ENCODE measurements at places on chromosomes 2 and 18. TPM values are rescaled to one million over a fixed set of nuclear protein-coding genes. Genes with fewer than 3 reads are reported as not detected.

ANKRD30BL gene
- not detected for total RNA-seq

KCNG2 gene
- not detected for total RNA-seq

CHST9 gene
- 4.5 TPM for total RNA-seq

ICA1L gene
- total RNA-seq = 3.3 TPM

SLC11A1 gene
- total RNA-seq = 0.05 TPM

TMEM200C gene
- 0.30 TPM for total RNA-seq

CIDEA gene
- total RNA-seq = not detected

SP140L gene
- total RNA-seq = 5.4 TPM

LRP2 gene
- 0.20 TPM for total RNA-seq

MDH1B gene
- total RNA-seq = 3.7 TPM

DAW1 gene
- total RNA-seq = 1.5 TPM

MROH2A gene
- total RNA-seq = 0.15 TPM

LIMS4 gene
- 1.1 TPM for total RNA-seq

DNER gene
- 1.2 TPM for total RNA-seq

FBLN7 gene
- total RNA-seq = 0.15 TPM

C2orf49 gene
- total RNA-seq = 30.3 TPM

PLGLB2 gene
- total RNA-seq = 1.3 TPM

ECEL1 gene
- not detected for total RNA-seq

GPR39 gene
- 9.2 TPM for total RNA-seq

POMC gene
- total RNA-seq = not detected

EPB41L3 gene
- 40.8 TPM for total RNA-seq

STPG4 gene
- total RNA-seq = 0.20 TPM

DTYMK gene
- 12.2 TPM for total RNA-seq

IL1A gene
- total RNA-seq = 6.3 TPM

CYP1B1 gene
- 422 TPM for total RNA-seq

ANKRD23 gene
- 2.2 TPM for total RNA-seq

CACNB4 gene
- 0.75 TPM for total RNA-seq

POTEC gene
- not detected for total RNA-seq

PDE11A gene
- 5.8 TPM for total RNA-seq
